ENCODE measurements at places on chromosomes 2 and 18.

DNA sequence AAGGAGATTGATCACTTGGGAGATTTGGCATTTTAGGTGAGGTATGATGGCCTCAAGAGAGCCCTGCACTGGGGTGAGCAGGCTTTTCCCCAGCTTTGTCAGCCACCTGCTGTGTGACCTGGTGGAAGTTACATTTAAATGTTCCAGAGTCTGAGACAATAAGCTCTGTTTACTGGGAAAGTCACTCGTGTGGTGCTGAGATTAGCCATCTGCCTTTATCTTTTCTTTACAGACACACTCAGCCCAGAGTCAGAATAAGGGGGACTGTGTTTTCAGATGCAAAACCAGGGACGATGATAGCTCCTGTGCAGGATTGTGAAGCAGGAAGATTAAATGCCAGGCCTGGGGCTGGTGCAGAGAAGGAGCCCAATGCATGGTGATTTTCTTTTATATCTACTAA is 47.9 kb downstream of the SH3RF3 start:
- DNase-seq: no peak

DNA sequence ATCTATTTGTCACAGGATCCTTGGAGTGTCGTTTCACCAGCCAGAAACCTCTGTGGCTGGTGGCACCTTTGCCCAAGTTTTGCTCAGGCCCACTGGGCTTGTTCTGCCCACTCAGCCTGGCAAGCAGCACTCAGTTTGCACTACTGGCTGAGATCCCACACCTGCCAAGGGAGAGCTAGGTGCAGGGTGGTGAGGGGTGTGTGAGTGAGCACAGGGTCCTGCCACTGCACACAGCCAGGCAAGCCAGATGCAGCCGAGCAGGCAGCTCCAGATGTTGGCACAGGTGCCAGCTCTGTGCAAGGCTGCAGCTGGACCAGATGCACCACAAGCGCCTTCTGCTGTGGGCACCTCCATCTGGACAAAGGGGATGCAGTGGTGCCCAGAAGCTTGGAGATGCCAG is 281.7 kb upstream of the UBE2E3 start:
- DNase-seq: no peak

- no peak for DNase-seq
Measured at GRCh38 chr2:149858901-149859634, 271.5 kb upstream of the MMADHC start.

DNA sequence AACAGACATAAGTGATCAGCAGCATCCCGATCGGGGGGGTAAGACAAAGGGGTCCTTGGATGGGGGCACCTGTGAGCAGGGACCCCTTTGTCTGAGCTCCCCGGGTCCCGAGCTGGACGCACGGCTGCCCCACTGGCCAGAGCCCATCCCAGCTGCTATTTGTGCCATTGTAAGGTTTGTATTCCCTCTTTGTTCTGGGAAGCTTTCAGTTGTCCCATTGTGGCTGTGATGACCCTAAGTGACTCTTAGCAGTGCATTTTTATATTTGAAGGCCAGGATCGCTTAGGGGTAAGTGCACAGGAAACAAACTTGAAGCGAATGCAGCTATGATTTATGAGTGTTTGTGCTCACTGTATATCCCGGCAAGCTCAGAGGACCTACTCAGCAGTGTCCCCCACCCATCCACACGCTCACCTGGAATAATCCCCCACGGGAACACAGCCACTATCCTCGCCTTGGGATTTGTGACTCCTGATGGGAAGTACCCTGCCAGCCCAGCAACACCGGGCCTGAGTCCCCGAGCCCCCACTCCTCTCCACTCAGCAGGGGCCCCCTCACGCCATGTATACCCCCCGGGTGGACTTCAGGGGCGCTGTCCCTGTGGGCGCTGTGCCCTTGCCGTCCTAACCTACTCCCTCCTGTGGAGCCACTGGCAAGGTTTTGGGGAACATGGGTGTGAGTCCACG is 80.1 kb downstream of the MBP start:
- DNase-seq: no peak

Data from bone marrow (tissue), 2 donors.